NCI-H2107 (cell line): ENCODE measurements at places on chromosomes 16 and 17.

DNA sequence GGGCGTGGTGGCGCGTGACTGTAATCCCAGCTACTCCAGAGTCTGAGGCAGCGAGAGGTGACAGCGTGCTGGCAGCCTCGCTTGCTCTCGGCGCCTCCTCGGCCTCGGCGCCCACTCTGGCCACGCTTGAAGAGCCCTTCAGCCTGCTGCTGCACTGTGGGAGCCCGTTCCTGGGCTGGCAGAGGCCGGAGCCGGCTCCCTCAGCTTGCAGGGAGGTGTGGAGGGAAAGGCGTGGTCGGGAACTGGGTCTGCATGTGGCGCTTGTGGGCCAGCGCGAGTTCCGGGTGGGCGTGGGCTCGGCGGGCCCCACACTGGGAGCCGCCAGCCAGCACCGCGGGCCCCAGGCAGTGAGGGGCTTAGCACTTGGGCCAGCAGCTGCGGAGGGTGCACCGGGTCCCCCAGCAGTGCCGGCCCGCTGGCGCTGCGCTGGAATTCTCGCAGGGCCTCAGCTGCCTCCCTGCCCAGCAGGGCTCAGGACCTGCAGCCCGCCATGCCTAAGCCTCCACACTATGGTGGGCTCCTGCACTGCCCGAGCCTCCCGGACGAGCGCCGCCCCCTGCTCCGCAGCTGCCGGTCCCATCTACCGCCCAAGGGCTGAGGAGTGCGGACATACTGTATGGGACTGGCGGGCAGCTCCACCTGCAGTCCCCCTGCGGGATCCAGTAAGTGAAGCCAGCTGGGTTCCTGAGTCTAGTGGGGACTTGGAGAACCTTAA lies 1093.3 kb upstream of the CDH8 start:
- DNase-seq: no peak

- no peak for DNase-seq
Measured at GRCh38 chr16:78278056-78278450, 178.6 kb downstream of the WWOX start.

GRCh38 chr17:20262226-20263114 lies 204.9 kb downstream of the LGALS9B start:
- no peak for DNase-seq

DNA sequence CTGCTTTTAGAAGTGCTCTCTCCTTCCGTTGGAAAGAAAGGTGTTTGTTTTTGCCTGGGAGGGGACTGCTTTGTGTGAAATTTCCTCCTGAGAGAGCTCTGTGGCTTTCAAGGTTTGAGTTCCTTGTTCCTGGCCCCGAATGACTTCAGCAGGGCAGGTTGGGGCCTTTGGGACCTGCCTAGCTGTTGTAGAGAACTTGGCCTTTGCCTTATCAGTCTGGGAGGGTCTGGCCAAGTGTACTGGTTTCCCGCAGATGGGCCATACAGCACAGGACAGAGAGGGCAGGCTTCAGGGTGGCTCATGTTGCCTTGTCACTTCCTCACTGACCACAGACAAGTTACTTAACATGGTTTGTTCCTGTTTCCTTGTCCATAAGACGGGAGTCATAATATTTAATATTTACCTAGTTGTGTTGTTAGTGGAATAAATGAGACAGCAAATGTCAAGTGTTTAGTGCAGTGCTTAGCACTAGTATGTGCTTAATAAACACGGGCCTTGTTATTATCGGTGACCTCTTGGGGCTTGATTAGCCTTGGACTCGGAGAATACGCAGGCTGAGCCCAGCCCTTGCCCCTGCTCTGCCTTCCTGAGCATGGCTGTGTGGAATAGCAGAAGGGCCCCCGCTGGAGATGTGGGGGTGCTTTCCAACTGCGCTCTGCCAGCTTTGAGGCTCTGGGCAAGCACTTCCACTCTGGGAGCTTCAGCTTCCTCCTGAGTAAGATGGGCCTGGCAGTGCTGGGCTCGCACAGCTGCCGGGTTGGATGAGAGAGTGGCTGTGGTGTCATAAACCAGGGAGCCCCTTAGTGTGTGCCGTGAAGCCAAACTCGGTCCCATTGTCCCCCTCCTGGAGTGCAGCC lies 6.6 kb downstream of the PRSS8 start:
- DNase-seq: no peak

- no peak for DNase-seq
Measured at GRCh38 chr17:6514371-6514770, 42.0 kb downstream of the PITPNM3 start.
